ENCODE measurements at places on chromosomes 2 and 18. TPM values are rescaled to one million over a fixed set of nuclear protein-coding genes. Genes with fewer than 3 reads are reported as not detected.

UGT1A3 gene
- not detected for total RNA-seq

KIAA1328 gene
- total RNA-seq: 5.8 TPM

GALNT3 gene
- 22.9 TPM for total RNA-seq

MAPK4 gene
- total RNA-seq: 6.0 TPM

ANKRD30B gene
- 0.08 TPM for total RNA-seq

STAT4 gene
- 1.1 TPM for total RNA-seq

IL18RAP gene
- total RNA-seq: 0.07 TPM

DLX2 gene
- total RNA-seq: 0.08 TPM

PDE6D gene
- total RNA-seq: 34.6 TPM

UPP2 gene
- total RNA-seq: not detected

SNTG2 gene
- 0.38 TPM for total RNA-seq

WIPF1 gene
- total RNA-seq: 9.5 TPM

PRR30 gene
- total RNA-seq: not detected

KIF5C gene
- total RNA-seq: 7.0 TPM

GALM gene
- total RNA-seq: 10.1 TPM

GPAT2 gene
- 1.6 TPM for total RNA-seq

GMCL1 gene
- total RNA-seq: 12.2 TPM

GRCh38 chr2:43349904-43350303 lies 123.5 kb upstream of the ZFP36L2 start:
- DNase-seq: no peak

DNA sequence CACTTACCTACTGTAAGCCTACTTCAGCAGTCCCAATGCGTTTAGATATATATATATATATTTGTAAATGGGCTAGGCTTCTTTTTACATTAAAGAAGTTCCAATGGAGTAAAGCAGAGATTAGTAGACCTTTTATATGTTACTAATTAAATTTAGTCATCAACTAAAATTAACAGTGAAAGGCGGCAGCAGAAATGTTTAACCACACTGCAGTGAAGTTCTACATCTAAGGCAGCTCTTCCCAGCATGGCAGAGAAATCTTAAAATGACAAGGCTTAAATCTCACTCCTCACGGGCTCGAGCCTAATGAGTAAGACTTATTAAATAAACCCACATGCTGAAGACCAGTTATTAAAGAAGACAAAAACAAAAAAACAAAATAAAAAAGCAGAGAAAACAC lies 19.1 kb upstream of the KANSL1L start:
- DNase-seq: no peak

DNA sequence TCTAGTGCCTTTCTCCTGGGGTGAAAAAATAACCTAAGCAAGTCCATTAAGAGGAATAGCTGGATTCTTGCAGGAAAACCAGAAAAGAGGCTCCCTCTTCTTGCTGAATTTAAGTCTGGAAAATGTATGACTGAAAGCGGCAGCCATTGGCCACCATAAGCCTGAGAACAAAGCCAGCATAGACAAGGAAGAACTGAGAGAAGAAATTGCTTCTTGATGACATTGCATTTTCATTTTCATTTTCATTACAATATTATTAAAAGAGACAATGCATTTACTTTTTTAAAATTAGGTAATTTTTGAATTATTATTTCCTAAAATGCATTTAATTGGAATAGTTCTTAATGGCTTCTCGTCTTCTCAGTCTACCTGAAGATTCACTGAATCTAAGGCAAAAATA lies 1157.5 kb upstream of the ZEB2 start:
- DNase-seq: no peak

DNA sequence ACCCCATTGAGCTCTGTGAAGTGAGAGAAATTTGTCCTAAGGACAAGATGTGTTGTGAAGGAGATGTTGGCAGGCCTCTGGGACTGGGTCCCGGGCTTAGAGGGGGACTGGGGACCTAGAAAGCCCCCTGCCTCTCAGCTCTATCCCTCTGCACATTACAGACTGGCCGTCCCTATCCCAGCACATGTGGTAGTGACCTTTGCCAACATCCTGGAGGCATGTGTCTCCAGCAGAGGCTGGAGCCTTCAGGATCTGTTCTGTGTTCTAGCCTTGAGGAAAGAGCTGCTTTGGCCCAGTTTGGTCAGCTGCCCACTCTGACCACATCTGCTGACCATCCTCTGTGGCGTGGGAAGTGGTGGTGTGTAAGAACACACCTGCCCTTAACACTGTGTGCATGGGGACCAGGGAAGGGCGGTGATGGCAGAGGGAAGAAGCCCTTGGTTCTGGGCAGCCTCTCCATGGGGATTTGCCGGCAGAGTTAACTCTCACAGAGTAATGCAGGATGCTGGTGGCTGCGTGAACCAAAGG lies 33.4 kb downstream of the NCK2 start:
- DNase-seq: no peak

DNA sequence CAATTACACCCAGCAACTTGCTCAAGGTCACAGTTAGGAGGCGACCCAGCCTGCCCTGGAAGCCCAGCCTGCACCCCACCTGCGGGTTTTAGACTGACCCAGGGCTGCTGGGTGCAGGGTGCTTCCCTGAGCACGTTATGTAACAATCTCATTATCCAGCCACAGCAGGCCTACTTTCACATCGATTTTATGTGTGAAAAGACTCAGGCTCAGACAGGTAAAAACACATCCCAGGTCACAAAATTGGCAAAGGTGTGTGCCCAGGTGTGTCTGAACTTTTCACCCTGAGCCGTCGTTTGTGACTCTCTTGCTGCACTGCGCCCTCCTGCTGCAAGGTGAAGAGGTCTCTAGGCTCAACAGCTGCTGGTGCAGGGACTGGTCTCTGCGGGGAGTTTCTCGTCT lies 668.2 kb upstream of the HS6ST1 start:
- DNase-seq: no peak

GRCh38 chr2:173028671-173029070 lies 47.0 kb upstream of the MAP3K20 start:
- no peak for DNase-seq

GRCh38 chr18:72180689-72181088 lies 363.5 kb downstream of the CBLN2 start:
- no peak for DNase-seq

GRCh38 chr2:153222231-153223165 lies 256.1 kb downstream of the RPRM start:
- no peak for DNase-seq

GRCh38 chr2:118992740-118993391 lies 50.9 kb downstream of the MARCO start:
- DNase-seq: no peak

- DNase-seq: no peak
These were observed 309.3 kb upstream of the MEX3C start for GRCh38 chr18:51506811-51507210.

DNA sequence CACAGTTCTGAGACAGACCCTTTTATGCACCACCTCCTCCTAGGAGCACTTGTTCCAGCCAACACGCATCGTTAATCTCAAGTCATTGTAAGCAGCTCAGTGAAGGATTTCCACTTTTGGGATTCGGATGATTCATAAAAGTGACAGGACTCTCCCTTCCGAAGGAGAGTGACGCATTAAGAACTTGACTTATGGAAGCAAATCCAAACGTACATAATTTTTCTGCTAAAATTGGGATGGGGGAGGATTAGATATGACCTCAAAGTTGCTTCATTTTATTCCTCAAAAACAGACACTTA lies 165.7 kb downstream of the TWIST2 start:
- peak; percentile 31 for DNase-seq

- no peak for DNase-seq
These were observed 271 bp upstream of the RBM43 start for GRCh38 chr2:151261977-151262291.

- no peak for DNase-seq
These were observed 718 bp upstream of the TNP1 start for GRCh38 chr2:216860426-216861137.

- no peak for DNase-seq
These were observed 16.7 kb upstream of the WIPF1 start for GRCh38 chr2:174614261-174614660.

DNA sequence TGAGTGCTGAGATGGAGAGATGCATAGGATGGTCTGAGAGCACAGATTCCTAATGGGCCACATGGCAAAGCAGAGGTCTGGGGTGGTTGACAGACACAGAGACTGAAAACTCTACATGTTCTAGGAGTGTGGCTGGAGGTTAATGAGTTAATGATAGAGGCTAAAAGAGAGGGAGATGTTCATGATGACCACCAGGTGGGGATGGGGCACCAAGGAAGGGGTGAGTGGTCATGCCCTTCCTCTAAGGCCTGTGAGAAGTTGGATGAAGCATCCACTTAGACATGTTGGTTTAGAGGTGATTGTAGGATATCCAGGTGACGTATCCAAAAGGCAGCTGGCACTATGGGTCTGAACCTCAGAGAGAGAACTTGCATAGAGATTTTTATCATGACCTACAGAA lies 102.1 kb downstream of the LRP2 start:
- no peak for DNase-seq

DNA sequence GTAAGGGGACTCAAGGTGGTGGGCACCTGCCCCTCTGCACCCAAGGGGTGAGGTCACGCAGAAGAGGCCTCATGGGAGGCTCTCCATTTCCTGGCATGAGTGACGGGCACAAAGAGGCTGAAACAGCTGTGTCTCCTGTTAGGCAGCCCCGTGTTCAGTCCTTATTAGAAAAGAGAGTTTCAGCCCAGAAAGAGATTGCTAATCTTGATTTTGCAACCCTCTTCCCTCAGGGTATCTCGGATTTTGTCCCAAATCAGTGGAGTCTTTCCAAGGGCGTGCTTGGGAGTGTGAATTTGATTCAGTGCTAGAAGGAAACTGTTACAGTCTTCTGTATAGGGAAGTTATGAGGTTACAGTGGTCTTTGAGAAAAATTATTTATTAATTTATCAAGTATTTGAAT lies 10.4 kb downstream of the TNFRSF11A start:
- no peak for DNase-seq

GRCh38 chr2:237449193-237449881 lies 35.4 kb upstream of the COL6A3 start:
- no peak for DNase-seq

GRCh38 chr2:43311276-43311675 lies 84.9 kb upstream of the ZFP36L2 start:
- no peak for DNase-seq

All from kidney epithelial cell (primary cell).